Uterine smooth muscle cell (primary cell): ENCODE measurements at places on chromosomes 3 and 15. TPM values are rescaled to one million over a fixed set of nuclear protein-coding genes. Genes with fewer than 3 reads are reported as not detected.

The ALDH1L1 gene
- total RNA-seq: 0.25 TPM in 1 of 2 replicates, not detected in the other

The CELF6 gene
- 0.11 and 0.37 TPM in 2 replicates for total RNA-seq

The FBXL22 gene
- total RNA-seq: 0.22 and 1.5 TPM in 2 replicates

The GCSAM gene
- not detected in 2 replicates for total RNA-seq

The SYNPR gene
- total RNA-seq: not detected in 2 replicates

The WDR93 gene
- total RNA-seq: under 0.01 TPM in 2 replicates

The FEZF2 gene
- not detected in 2 replicates for total RNA-seq

The TAGLN3 gene
- 9.2 and 29.5 TPM in 2 replicates for total RNA-seq

The OCA2 gene
- total RNA-seq: not detected in 2 replicates

The ACAD9 gene
- total RNA-seq: 45.5 and 56.0 TPM in 2 replicates

The MUSTN1 gene
- 0.50 TPM in 1 of 2 replicates, not detected in the other for total RNA-seq

The SPG11 gene
- total RNA-seq: 79.7 and 106 TPM in 2 replicates

The CEP19 gene
- 3.2 and 4.4 TPM in 2 replicates for total RNA-seq

The TMC3 gene
- not detected in 2 replicates for total RNA-seq

The CHRFAM7A gene
- total RNA-seq: 1.00 and 1.4 TPM in 2 replicates

The MME gene
- 249 and 267 TPM in 2 replicates for total RNA-seq

The TRAT1 gene
- total RNA-seq: 0.11 TPM in 1 of 2 replicates, not detected in the other

The TGM4 gene
- total RNA-seq: not detected in 2 replicates

The FANCD2 gene
- 9.6 and 43.9 TPM in 2 replicates for total RNA-seq

The CCDC39 gene
- 0.12 TPM in 1 of 2 replicates, not detected in the other for total RNA-seq
